ENCODE measurements at places on chromosomes 7 and 10.

- no peak for DNase-seq
These were observed 55.3 kb upstream of the NRBF2 start for GRCh38 chr10:63077800-63078199.

- DNase-seq: no peak
These were observed 128.2 kb upstream of the AGR3 start for GRCh38 chr7:17009933-17010332.

- no peak for DNase-seq
These were observed 36.8 kb downstream of the LMOD2 start for GRCh38 chr7:123692471-123692877.

DNA sequence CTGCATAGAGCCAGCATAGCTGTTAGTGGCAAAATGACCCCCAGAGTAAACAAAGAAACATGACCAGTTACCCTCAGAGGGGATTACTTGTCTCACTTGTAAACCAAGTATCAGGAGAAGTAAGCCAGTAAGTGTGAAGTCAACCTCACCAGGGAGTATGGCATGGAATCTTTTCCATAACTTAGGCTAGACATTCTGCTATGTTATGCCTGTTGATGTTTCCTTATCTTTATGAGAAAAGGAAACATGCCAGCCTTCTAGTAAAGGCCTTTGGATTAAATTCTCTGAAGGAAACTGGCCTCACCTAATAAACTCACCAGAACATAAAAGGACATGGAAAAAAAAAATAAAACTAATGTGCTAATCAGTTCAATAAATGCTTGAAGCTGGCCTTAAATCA lies 87.7 kb downstream of the SEM1 start:
- no peak for DNase-seq

- DNase-seq: no peak
These were observed 190.7 kb upstream of the SH2B2 start for GRCh38 chr7:102096012-102096332.

DNA sequence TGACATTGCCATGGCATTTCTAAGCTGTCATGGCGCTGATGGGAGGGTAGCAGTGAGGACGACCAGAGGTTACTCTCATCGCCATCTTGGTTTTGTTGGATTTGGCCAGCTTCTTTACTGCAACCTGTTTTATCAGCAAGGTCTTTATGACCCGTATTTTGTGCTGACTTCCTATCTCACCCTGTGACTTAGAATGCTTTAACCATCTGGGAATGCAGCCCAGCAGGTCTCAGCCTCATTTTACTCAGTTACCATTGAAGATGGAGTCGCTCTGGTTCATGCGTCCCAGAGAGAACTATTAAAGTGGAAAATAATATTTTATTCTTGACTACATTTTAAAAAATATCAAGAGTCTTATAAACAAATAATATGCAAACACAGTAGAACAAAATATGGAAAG lies 131.7 kb downstream of the RSU1 start:
- DNase-seq: no peak

DNA sequence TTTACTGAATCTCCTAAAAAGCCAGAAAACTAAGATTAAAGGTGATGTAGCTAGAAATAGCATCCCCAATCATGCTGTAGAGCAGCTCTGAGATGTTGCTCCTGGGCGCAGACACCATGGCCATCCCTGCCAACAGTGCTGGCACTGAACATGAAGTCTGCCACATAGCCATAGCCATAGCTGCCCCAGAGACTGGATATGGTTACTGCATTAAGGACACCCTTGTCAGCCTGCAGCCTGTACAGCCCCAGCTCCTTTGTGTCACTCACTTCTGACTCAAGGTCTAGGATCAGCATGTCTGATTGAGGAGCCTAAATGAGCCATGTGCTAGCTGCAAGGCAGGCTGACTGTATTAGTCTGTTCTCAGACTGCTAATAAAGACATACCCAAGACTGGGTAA lies 284.6 kb downstream of the RPS24 start:
- no peak for DNase-seq

DNA sequence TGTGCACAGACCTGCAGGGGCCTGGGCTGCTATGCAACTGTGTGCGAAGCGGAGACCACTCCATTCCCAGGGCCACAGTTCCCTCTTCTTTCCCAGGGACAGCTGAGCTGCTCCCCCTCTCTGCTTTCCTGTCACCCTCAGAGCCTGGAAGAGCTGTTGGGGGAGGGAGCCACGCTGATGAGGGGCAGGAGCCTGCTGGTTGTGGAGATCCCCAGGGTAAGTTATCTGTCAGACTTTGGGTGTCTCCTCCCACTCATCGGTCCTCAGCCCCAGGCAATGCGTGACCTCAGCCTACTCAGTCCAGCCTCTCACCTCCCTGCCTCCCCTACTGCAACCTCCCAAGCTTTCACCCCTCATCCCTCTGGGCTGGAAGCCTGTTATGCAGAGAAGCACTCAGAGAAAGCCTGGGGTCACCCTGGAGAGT lies 53.5 kb downstream of the ZNF467 start:
- DNase-seq: no peak

DNA sequence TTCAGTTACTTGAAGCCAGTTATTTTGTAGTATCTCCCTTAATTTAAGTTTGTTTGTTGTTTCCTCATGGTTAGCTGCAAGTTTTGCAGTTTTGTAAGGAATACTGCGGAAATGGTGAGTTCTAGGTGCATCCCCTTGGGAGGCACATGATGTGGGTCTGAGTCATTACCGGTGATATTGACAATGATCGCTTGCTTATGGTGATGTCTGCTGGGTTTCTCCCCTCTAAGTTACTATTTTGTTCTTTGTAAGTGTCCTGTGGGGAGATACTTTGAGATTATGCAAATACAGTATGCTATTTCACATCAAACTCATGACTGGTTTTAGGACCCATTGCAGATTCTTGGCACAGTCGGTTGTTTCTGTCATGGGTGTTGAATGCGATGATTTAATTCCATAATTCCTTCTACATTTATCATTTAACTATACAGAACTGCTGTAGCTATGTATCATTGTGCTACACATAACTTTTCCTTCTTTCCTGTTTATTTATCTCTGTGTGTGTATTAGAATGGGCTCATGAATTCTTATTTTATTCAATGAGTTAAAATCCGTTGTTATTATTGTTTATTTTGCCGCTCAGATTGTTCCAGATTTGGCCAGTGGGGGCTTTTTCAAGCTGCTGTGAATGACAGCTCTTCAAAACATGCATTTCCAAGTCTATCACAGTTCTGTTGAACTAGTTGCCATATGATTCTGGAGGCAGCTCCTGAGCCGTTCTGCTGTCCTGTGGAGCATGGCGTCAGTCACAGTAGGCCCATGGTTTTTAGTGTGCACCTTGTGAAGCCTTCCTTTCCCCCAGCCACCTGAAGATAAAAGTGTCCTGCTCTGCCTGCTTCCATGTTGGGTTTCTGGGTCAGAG lies 18.4 kb downstream of the TSPAN14 start:
- peak; percentile 55 for DNase-seq

DNA sequence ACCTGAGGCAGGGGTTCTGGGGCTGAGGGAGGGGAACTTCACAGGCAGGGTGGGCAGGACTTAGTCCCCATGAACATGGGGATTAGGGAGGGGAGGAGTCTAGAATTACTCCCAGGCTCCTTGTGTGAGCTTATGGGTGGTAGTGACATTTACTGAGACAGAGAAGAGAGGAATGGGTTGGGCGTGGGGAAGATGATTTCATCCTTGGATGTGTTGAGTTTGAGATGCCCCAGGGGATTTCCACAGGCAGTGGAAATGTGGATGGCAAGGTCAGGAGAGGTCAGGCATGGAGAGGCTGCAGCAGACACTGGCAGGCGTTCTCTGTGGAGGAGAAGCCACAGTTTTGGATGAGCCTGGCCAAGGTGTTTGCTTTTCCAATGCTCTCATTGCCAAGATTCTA lies 26.4 kb upstream of the GSDME start:
- no peak for DNase-seq

GRCh38 chr10:87775766-87776165 lies 42.3 kb downstream of the ATAD1 start:
- no peak for DNase-seq
